Left ventricle myocardium inferior (tissue), 1 donor: ENCODE measurements at places on chromosomes 12 and 14.

DNA sequence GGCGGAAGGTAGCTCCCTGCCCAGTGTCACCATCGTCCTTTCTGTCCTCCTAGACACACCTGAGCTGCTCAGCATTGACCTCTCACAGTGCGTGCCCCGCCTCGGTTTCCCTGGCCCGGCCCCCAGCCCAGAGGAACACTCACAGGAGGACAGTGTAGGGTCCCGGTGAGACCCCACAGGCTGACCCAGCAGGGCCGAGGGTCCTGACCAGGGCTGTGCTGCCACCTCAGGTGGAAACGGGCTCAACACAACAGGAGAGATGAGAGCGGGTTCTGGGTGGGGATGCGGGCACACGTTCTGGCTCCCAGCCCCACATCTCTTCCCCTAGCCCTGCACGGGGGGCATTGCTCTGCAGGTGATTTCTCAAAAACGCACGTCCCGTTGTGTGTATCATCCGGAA is 98.1 kb downstream of the PIWIL1 start:
- H3K36me3 ChIP-seq: no peaks in the 10 kb centered on the region
- DNase-seq: no peak
- H3K27ac ChIP-seq: no peak overlapping the region

GRCh38 chr12:62520361-62520760 is 53.7 kb downstream of the MON2 start:
- peaks cover 16% of the 10 kb centered on the region for H3K36me3 ChIP-seq
- DNase-seq: no peak
- no peak overlapping the region for H3K27ac ChIP-seq
- H3K27me3 ChIP-seq: no peaks in the 10 kb centered on the region
- no peak overlapping the region for H3K4me3 ChIP-seq
- H3K4me1 ChIP-seq: peaks cover 18% of the 10 kb centered on the region

DNA sequence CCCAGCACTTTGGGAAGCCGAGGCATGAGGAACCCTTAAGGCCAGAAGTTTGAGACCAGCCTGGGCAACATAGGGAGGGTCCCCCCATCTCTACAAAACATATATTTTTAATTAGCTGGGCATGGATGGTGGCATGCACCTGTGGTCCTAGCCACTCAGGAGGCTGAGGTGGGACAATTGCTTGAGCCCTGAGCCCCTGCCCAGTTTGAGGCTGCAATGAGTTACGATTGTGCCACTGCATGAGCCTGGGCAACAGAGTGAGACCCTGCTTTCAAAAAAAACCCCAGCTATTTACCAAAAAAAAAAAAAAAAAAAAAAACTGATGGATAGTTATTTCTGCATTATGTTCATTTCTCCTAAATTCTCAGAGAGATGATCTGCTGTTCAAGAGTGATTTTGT is 230.0 kb downstream of the SOX5 start:
- DNase-seq: no peak
- H3K27ac ChIP-seq: no peak overlapping the region
- no peaks in the 10 kb centered on the region for H3K36me3 ChIP-seq
- H3K4me1 ChIP-seq: no peaks in the 10 kb centered on the region
- H3K4me3 ChIP-seq: no peak overlapping the region
- no peaks in the 10 kb centered on the region for H3K27me3 ChIP-seq

DNA sequence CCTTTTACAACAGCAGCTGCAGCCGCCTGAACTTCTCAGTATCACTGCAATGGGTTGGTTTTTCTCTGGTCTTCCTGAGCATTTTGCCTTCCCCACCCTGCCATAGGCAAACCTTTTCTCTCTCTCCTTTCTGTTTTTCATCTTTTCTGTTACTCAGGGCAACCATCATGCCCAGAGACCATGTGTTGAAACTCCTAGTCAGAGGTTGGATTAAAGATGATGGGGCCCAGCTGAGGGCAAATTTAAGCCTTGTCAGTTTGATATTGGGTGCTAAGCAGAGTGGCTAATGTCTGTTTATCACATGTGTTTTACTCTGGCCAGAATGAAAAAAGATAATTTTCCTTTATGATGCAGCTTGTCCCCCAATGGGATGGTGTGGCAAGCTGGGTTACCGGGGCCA is 107.9 kb upstream of the PMCH start:
- H3K36me3 ChIP-seq: no peaks in the 10 kb centered on the region
- no peak overlapping the region for H3K4me3 ChIP-seq
- H3K4me1 ChIP-seq: no peaks in the 10 kb centered on the region
- no peak for DNase-seq

- peak overlapping the region; percentile 34 for H3K27ac ChIP-seq
- H3K4me1 ChIP-seq: peaks cover 17% of the 10 kb centered on the region
- no peaks in the 10 kb centered on the region for H3K36me3 ChIP-seq
- DNase-seq: no peak
- no peaks in the 10 kb centered on the region for H3K27me3 ChIP-seq
- no peak overlapping the region for H3K4me3 ChIP-seq
These were observed 94.5 kb downstream of the OTOGL start for GRCh38 chr12:80193865-80194264.

- no peaks in the 10 kb centered on the region for H3K36me3 ChIP-seq
- no peak overlapping the region for H3K27ac ChIP-seq
- peaks cover 40% of the 10 kb centered on the region for H3K4me1 ChIP-seq
- H3K27me3 ChIP-seq: peaks cover 58% of the 10 kb centered on the region
These were observed 3.2 kb downstream of the MSI1 start for GRCh38 chr12:120365675-120366340.

GRCh38 chr12:121288986-121289385 is 7.5 kb downstream of the CAMKK2 start:
- peak overlapping the region; percentile 12 for H3K4me3 ChIP-seq
- no peak for DNase-seq
- H3K4me1 ChIP-seq: peaks cover 50% of the 10 kb centered on the region

DNA sequence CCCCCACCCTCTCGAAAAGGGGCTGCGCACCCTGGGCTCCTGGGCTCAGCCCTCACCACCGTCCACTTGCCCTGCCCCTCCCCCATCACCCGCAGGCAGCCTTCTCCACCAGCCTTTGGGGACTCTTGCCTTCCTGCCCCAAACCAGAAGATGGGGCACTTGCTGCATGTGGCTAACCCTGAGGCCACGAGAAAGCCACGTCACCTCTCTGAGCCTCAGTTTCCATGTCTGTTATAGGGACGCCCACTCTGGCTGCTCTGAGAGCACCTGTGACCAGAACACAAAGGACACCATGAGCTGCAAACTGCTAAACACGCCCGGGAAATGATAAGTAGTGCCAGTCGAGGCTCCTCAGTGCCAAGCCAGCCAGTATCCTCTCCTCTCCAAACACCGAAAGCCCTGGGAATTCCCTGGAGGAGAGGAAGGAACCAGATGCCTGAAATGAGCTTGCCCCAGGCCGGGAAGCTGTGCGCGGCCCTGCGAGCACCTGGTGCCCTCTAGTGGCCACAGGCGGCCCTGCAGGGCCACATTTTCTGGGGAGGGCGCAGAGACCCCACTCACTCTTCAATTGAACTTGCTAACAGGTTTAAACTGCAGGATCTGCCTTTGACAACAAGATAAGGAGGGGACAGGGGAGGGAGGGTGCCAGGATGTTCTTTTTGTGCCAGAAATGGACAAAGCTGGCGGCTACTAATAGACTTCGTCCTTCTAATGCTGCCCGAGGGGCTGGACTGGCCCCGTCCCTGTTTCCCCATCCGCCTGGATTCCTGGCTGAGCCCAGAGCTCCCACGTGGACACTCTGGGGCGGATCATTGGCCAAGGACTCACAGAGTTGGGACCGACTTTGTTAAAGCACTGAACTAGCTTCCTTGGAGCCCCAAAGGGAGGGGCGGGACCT is 10.2 kb upstream of the SERPINA9 start:
- H3K4me1 ChIP-seq: peaks cover 7% of the 10 kb centered on the region
- H3K4me3 ChIP-seq: no peak overlapping the region

GRCh38 chr14:78709795-78710557 is 539.8 kb downstream of the NRXN3 start:
- no peaks in the 10 kb centered on the region for H3K36me3 ChIP-seq
- no peak for DNase-seq
- H3K4me1 ChIP-seq: no peaks in the 10 kb centered on the region
- peaks cover 10% of the 10 kb centered on the region for H3K27me3 ChIP-seq
- no peak overlapping the region for H3K27ac ChIP-seq

DNA sequence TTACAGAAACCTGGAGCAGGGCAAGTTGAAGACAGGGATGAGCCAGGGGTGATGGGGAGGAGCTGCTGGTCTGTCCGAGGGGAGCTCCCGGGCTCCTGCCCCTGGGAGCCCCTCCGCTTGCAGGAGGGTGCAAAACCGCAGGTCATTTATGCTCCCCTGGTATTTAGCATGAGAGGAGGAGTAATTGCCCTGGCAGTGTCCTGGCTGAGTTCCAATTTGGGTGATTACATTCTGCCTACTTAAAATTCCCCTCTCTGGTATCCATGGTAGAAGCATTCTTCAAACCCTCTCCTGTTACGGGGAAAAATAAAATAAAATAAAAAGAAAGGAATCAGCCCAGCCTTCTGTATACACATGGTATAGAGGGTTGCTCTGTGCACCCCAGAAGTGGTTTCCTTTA is 61.7 kb upstream of the VRK1 start:
- H3K4me1 ChIP-seq: no peaks in the 10 kb centered on the region
- no peak overlapping the region for H3K4me3 ChIP-seq
- no peaks in the 10 kb centered on the region for H3K36me3 ChIP-seq
- H3K27me3 ChIP-seq: peaks cover 92% of the 10 kb centered on the region
- H3K27ac ChIP-seq: no peak overlapping the region
- no peak for DNase-seq

- H3K4me1 ChIP-seq: peaks cover 22% of the 10 kb centered on the region
- DNase-seq: no peak
- no peak overlapping the region for H3K27ac ChIP-seq
- H3K36me3 ChIP-seq: peaks cover 97% of the 10 kb centered on the region
- H3K4me3 ChIP-seq: no peak overlapping the region
These were observed 22.7 kb downstream of the CCNK start for GRCh38 chr14:99503848-99504453.

DNA sequence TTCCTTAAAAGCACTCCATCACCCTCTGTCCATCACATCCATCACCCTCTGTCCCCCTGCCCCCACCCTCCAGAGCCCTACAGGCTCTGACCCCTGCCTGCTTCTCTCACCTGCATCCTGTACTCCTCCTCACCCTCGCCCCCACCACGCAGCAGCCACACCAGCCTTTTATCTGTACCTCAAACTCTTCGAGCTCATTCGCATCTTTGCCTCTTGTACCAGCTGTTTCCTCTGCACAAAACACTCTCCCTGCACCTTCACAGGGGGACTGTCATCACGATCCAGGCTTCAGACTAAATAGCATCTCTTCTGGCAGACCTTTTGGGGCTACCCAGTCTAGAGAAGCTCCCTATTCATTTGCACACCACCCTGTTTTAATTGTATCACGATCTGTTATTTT is 24.1 kb downstream of the TMEM229B start:
- H3K27ac ChIP-seq: no peak overlapping the region
- no peak for DNase-seq
- no peaks in the 10 kb centered on the region for H3K27me3 ChIP-seq
- no peaks in the 10 kb centered on the region for H3K36me3 ChIP-seq

DNA sequence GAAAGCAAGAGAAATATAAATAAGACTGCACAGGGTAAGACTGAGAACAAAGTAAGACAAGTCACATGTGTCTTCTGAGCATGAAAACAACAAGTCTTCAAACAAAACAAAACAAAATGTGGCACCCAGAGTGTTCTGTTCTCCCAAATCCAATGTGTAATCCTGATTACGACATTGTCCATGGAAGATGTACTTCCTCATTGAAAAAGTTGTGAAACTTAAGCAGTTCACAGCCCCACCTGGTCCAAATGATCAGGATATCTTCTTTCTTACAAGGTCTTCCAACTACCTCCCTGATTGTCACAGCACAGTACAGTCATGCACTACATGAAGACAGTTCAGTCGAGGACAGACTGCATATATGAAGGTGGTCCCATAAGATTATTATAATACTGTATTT is 23.3 kb upstream of the NEK9 start:
- peaks cover 56% of the 10 kb centered on the region for H3K4me1 ChIP-seq
- no peaks in the 10 kb centered on the region for H3K27me3 ChIP-seq
- DNase-seq: no peak

DNA sequence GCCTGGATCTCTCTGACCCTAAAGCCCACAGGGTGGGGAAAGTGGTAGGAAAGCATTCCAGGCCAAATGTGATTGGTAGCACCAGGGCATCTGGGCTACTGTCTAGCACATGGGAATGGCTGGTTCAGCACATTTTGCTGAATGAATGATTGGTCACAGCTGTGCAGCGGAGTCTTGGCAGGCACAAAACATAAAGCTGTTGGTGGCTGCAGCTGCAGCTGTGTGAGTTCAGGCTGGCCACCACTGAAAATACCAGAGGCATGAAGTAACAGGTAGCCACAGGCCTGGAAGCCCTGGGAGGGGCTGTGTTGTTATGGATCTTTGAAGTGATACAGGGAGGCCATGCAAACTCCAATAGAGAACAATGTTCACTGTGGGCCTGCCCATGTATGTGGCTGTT is 72.7 kb downstream of the MYRFL start:
- no peak overlapping the region for H3K27ac ChIP-seq
- H3K27me3 ChIP-seq: no peaks in the 10 kb centered on the region
- DNase-seq: peak; percentile 58
- peaks cover 10% of the 10 kb centered on the region for H3K4me1 ChIP-seq
- H3K4me3 ChIP-seq: no peak overlapping the region
- no peaks in the 10 kb centered on the region for H3K36me3 ChIP-seq

DNA sequence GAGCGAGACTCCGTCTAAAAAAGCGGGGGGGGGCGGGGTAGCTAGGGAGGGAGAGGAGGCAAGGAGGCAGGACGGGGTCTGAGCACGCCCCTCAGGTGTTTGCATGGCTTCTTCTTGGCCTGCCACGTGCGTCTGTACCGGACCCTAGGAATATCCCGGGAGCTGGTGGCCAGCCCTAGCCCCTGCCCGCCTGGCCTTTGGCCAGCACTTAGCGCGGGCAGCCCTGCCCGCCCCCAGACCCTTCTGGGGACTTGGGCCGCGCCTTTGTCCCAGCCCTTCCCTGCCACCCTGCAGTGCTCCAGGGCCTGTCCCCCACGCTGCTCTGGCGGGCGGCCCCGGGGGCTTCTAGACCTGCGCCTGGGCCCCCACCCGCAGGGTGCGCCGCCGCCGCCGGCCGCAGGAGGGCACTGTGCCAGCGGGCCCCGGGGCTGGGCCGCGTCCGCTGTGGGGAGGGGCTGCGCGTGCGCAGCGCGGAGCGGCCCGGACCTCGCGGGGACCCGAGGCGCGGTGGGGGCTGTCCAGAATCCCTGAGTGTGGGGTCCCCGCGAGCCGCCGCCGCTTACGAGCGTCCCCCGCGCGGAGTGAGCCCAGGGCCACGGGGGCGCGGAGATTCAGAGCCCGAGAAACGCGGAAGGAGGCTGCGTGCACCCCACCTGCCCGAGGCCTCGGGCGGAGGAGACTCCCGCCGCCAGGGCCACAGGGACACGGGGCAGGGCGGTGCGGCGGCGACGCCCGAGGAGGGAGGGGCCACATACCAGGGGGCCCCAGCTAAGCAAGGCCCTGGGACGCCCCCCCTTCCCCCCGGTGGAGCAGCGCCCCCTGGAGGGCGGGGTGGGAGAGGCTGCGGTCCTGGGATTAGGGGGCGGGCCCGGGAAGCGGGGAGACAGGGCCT is 21.0 kb downstream of the SLC25A29 start:
- peaks cover 80% of the 10 kb centered on the region for H3K4me1 ChIP-seq
- H3K27me3 ChIP-seq: no peaks in the 10 kb centered on the region
- H3K36me3 ChIP-seq: no peaks in the 10 kb centered on the region
- peak; percentile 68 for DNase-seq
- H3K27ac ChIP-seq: peak overlapping the region; percentile 94

GRCh38 chr12:59040043-59040442 is 119.7 kb upstream of the LRIG3 start:
- H3K4me3 ChIP-seq: no peak overlapping the region
- no peak overlapping the region for H3K27ac ChIP-seq
- no peaks in the 10 kb centered on the region for H3K27me3 ChIP-seq
